ENCODE measurements at places on chromosomes 11 and 22.

- H3K27me3 ChIP-seq: no peaks in the 10 kb centered on the region
- H3K36me3 ChIP-seq: peaks cover 59% of the 10 kb centered on the region
- H3K27ac ChIP-seq: peak overlapping the region; percentile 61
- DNase-seq: no peak
- peaks cover 15% of the 10 kb centered on the region for H3K4me1 ChIP-seq
- no peak overlapping the region for H3K4me3 ChIP-seq
Observed at GRCh38 chr11:46900091-46900746, 18.1 kb downstream of the LRP4 start.

DNA sequence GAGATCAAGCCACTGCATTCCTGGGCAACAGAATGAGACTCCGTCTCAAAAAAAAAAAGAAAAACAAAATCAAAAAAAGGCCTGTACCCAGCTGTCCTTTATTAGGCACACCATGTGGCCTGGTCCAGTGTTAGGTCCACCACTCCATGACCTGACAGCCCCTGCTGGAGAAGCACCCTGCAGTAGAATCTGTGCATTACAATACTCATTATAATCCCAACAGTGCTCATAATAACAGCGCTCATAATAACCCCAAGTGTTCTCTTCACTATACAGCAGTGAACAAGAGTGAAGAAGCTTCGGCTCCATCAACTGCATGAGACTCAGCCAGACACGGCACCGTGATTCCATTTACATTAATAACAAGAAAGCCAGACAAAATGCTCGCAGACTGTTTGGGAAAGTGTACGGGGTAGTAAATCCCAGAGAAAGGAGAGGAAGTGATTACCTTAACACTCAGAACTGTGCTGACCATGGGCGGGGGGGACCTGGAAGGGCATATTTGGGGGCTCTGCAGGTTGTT lies 8.9 kb upstream of the EHD1 start:
- no peak overlapping the region for H3K4me3 ChIP-seq
- DNase-seq: no peak
- no peaks in the 10 kb centered on the region for H3K36me3 ChIP-seq
- no peak overlapping the region for H3K27ac ChIP-seq
- peaks cover 50% of the 10 kb centered on the region for H3K4me1 ChIP-seq

GRCh38 chr11:126927623-126928022 lies 72.9 kb downstream of the KIRREL3 start:
- no peaks in the 10 kb centered on the region for H3K36me3 ChIP-seq
- H3K27ac ChIP-seq: no peak overlapping the region
- H3K4me1 ChIP-seq: peaks cover 19% of the 10 kb centered on the region
- no peak overlapping the region for H3K4me3 ChIP-seq
- peaks cover 6% of the 10 kb centered on the region for H3K27me3 ChIP-seq
- no peak for DNase-seq

DNA sequence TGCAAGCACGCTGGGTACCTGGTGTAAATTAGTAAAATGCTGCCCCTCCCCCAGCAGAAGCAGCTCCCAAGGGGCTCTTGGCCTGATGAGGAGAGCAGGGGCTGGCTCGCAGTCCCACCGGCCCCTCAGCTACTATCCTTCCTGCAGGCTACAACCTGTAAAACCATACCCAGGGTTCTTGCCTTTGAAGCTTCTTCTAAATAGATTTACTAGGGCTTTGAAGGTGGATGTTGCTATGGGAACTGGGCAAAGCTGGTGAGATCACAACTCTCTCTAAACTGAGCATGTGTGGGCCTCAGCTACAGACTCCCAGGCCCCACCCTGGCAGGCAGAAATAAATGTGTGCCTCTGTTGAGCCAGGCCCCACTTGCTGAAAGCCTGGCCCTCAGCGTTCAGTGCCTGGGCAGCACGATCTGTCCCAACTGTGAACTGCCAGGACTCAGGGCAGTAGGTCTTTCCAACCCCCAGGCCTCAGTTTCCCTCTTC lies 18.5 kb downstream of the CD5 start:
- H3K27me3 ChIP-seq: no peaks in the 10 kb centered on the region
- peak overlapping the region; percentile 54 for H3K27ac ChIP-seq
- H3K4me1 ChIP-seq: peaks cover 59% of the 10 kb centered on the region
- DNase-seq: no peak
- no peak overlapping the region for H3K4me3 ChIP-seq
- H3K36me3 ChIP-seq: no peaks in the 10 kb centered on the region
